Stimulated activated CD4-positive, alpha-beta T cell treated with anti-CD3 and anti-CD28 coated beads, Interleukin-1b, Interleukin-23, amount 100 ng/mL, for 1 hour (primary cell): ENCODE measurements at places on chromosomes 2 and 18.

DNA sequence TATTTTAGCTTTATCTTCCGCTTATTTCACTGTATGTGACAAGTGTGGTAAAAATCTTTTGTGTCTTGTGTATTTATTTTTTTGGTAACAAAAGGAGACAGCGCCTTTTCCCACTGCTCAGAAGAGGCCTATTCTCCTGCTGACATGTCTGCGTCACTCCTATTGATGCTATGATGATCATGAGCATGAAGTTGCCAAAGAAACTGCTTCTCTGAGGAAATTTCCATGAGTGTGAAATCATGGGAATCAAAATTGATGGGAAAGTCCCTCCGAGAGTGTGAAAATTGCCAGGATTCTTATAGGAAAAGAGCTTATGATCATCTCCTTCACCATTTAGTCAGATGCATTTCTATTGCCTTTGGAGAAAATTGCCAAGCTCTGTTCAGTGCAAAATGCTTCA, 36.5 kb upstream of the DARS1 start:
- DNase-seq: no peak

- DNase-seq: no peak
Measured at GRCh38 chr2:68060652-68061051, 2.2 kb downstream of the C1D start.

- no peak for DNase-seq
Measured at GRCh38 chr2:203690441-203691047, 15.9 kb upstream of the CD28 start.

DNA sequence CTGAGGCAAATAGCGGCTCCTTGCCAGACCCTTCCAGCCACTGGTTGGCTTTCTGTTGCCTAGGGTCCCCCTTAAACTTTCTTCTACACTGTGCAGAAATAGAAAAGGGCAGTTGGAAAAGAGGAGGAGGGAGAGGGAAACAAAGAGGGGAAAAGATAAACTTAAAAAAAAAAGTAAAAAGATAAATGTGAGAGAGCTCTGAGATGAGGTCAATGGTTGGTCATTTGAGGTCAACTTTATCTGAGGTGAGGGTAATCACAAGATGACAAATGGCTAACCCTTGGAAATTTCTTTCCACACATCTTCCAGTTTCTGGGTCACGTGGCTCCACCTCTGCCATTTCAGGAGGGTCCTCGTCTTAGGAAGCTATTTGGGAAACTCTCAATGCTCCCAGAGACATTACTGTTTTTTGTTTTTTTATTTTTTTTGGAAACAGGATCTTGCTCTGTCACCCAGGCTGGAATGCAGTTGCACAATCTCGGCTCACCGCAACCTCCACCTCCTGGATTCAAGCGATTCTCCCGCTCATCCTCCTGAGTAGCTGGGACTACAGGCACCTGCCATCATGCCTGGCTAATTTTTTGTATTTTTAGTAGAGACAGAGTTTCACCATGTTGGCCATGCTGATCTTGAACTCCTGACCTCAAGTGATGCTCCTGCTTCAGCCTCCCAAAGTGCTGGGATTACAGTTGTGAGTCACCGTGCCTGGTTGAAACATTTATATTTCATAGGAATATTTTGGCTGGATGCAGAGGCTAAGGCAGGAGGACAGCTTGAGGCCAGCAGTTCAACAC, 199.9 kb downstream of the TGIF1 start:
- no peak for DNase-seq

DNA sequence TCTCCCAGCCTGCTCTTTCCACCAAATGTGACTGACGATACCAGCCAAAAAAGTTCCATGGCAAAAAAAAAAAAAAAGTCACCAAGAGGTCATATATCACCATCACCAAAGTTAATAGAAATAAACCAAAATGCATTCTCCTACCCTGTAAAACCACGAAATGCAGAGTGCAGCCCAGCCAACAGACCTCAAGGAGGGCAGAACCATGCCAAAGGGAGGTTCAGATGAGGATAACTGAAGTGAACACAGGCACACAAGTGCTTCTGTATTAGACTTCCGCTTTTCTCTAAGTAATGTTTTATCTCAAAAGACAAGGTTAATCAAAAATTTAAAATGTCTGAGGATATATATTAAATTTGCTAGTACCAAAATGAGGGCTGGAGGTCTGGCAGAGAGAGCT, 5.5 kb downstream of the SERPINE2 start:
- no peak for DNase-seq

DNA sequence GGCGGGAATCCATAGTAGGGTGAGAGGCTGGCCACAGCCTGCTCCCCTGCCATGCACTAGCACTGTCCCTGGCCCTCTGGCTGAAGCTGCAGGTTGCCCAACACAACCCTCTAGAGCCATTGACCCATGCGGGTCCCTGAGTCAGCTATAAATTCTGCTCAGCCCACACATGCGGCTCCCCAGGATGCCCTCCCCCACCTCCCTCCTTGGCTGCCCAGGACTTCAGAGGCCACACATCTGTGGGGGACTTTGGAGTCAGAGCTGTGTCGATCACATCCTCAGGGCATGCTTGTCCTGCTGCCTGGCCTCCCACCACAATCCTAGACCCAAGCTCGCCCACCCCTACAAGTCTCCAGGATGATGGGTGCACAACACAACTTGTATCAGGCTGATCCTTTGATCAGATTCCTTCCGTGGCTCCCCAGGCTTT, 97.0 kb downstream of the TFCP2L1 start:
- DNase-seq: no peak

DNA sequence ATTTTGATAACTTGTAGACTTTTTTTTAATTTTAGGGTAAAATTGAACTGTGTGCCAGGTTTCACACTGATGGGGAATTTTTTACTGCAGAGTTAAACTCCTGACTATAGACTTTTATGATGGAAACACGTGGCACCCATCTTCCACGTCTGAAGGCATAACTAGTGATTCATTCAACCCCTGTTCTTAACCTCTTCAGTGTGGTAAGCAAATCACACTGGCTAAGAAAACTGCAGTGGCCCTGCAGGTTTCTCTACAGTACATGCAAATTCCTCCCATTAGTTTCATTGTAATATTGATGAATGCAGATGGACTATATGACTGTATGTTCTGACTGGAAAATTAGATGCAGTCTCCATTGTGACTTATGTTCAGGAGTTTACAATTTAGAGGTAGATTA, 47.2 kb downstream of the SMAD4 start:
- no peak for DNase-seq

- DNase-seq: no peak
Measured at GRCh38 chr2:237927135-237927534, 39.7 kb upstream of the UBE2F start.

DNA sequence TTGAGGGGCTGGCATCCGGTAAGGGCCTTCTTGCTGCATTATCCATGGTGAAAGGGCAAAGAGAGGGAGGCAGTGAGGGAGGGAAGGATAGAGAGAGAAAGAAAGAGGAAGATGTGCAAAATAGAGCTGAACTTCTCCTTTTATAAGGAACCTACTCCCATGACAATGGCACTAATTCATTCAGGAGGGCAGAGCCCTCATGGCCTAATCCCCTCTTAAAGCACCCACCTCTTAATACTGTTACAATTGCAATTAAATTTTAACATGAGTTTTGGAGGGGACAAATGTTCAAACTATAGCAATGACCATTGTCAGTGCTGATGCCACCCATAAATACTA, 60.2 kb downstream of the CXCR4 start:
- DNase-seq: no peak

GRCh38 chr2:2704428-2705090, 373.5 kb upstream of the MYT1L start:
- DNase-seq: no peak

DNA sequence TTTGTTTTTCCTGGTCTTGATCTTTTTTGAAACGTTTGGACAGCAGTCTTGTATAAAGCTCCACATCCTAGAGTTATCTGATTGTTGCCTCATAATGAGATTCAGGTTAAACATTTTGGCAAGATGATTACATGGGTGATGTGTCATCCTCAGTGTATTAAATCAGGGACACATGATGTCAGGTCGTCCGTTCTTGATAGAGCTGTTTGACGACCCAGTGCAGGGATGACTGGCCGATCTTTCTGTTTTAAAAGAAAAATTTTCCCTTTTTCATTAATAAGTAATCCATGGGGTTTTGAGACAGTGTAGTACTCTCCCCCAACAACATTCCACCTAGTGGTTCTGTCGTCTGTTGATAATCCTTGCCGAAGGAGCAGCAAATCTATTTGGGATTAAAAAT, 44.5 kb upstream of the SERPINB2 start:
- no peak for DNase-seq

GRCh38 chr2:123438675-123439074, 586.4 kb upstream of the CNTNAP5 start:
- DNase-seq: no peak

DNA sequence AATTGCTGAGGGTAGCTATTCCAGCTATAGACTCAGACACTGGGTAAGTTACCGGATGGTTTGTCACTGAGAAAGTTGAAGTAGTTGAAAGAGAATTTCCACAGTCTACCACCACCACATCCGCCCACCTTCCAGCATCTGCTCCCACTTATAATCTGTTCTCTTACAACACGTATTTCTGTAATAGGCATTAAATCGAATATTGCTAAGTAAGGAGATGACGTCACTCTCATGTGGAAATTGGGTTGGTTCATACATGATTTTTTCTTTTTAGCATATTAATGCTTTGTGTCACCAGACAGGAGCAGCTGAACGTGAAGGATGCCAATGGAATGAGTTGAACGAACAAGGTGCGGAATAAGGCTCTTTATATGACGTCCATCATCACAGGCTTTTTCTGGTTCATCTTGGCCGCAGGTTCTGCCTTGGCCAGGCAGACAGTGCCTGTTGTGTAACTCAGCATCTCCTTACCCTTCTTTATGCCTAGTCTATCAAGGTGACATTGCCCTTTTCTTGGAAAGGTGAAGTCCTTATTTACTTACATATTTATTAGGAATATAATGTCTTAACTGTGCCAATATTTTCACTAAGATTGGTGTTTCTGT, 45.9 kb downstream of the THUMPD2 start:
- no peak for DNase-seq

DNA sequence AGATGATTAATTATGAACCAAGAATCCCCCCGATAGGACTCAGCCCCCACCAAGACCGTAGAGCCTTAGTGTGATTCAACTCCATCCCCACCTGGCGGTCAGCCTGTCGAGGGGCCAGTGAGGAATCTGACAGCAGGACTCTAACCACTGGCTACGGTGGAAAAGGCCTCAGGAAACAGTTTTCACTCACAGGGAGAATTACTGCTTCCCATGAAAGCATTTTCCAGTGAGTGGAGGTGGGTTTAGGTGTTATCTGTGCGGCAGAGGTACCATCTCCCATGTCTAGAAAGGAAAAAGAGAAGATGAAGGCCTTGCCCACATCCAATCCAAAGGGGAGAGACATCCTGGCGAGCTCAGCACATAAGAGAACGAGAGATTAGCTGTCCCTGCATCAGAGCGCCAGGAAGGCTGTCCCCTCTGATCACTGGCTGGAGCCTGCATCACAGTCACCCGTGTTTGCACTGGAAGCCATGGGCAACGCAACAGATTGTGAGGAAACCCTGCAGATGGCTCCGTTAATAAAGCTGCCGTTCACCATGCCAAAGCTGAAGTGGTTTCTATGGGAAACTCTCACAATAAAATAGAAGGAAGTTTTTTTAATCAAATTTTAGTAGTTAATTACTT, 22.3 kb downstream of the COX7A2L start:
- no peak for DNase-seq

GRCh38 chr18:62073461-62074281, 113.2 kb downstream of the PIGN start:
- no peak for DNase-seq

DNA sequence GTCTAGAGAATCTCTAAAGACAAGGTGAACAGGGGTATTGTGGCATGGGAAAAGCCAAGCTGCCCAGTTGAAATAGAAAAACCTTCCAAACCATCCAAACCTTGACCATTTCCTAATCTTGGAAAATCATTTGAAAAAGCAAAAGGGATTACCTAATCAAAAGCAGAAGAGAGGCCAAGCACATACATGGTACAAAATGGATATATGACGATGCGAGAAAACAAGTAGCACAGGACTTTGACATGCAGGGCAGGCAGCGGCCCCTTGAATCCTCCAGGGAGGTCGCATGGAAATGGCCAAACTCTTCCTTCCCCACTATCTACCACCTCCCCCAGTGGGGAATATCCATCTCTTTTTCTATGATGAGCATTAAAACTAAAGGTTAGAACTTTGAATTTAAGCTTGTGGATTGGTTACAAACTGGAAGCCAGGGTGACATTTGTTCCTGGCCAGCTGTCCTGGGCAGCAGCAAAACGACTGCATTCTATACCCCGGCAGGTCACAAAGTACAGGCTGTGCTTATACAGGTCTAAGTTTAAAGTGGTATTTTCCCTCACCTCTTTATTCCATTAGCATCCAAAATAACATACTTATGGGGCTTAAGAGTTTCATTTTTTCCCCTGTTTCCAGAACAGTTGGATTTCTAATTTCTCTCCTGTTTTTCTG, 24.7 kb downstream of the MYOM1 start:
- no peak for DNase-seq

- no peak for DNase-seq
Measured at GRCh38 chr2:31446848-31447247, 32.3 kb upstream of the XDH start.

DNA sequence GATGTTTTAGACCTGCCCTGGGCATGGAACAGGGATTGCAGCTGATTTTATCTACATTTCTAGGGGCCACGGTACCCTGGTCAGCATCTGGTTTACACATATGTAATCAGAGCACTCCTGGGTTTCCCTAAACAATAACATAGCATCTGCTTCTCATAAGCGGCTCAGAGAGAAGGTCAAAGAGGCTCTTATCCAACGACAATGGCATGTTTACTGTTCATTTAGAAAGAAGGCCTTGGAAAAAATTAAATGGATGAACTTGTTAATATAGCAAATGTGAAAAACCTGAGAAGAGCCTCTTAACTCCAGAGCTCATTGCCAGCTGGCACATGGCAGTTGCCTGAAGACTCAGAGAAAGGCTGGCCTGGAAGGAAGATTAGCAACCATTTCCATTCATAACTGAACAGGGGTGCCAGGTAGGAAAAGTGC, 202.8 kb upstream of the THUMPD2 start:
- no peak for DNase-seq

DNA sequence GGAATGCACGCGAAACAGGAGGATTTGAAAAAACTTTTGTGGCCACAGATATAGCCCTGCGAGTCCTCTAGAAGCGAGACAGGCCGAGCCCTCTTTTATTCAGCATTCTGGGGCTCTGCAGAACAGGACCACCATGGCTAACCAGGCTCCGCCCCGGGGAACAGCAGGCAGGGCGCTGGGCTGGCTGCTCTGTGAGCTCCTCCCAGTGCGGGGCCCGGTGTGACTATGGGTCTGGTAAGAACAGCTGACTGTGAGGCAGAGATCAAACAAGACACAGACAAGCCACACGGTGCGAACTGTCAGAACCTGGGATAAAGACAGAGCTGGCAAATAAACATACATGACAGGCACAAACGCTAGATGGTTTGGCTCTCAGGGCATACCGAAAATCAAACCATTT, 15.5 kb downstream of the PXDN start:
- DNase-seq: no peak

DNA sequence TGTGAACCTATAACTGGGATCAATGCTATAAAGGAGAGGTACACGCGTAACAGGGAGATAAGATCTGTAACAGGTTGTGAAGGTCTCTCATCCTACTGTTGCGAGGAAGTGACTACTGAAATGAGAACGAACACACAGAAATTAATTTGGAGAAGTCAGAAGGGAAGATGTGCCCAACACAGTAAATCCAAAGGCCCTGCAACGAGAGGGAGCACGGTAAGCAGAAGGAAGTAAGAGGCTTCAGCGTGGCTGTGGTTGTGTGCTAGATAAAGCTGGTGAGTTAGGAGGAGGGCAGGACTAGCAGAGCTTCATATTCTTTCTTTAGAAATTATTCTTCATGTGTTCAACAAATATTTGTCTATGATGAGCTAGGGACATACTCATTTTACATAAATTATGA, 2.5 kb upstream of the ATG16L1 start:
- no peak for DNase-seq
